Stimulated activated CD8-positive, alpha-beta memory T cell treated with anti-CD3 and anti-CD28 coated beads, Interleukin-4, amount 100 ng/mL, for 1 hour (primary cell): ENCODE measurements at places on chromosomes 4 and X.

- no peak for DNase-seq
Measured at GRCh38 chrX:13855689-13856450, 39.0 kb upstream of the GPM6B start.

DNA sequence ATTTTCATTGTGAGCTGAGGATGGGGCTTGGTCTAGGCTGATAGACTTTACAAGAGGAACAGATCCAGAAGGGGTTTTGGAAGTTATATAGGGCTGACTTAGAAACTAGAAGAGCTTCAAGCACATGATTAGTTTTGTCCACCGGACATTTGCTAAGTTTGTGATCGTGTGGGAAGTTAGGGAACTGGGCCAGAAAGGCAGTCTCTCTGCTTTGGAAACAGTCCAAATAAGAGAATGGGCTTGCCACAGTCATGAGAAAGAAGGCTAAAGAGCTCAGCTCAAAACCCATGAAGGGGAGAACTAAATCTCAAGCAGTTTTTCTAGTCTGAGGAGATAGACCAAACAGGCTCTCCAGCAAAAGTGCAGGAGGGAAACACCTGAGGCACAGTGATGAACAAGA lies 67.8 kb downstream of the ZNF674 start:
- no peak for DNase-seq

DNA sequence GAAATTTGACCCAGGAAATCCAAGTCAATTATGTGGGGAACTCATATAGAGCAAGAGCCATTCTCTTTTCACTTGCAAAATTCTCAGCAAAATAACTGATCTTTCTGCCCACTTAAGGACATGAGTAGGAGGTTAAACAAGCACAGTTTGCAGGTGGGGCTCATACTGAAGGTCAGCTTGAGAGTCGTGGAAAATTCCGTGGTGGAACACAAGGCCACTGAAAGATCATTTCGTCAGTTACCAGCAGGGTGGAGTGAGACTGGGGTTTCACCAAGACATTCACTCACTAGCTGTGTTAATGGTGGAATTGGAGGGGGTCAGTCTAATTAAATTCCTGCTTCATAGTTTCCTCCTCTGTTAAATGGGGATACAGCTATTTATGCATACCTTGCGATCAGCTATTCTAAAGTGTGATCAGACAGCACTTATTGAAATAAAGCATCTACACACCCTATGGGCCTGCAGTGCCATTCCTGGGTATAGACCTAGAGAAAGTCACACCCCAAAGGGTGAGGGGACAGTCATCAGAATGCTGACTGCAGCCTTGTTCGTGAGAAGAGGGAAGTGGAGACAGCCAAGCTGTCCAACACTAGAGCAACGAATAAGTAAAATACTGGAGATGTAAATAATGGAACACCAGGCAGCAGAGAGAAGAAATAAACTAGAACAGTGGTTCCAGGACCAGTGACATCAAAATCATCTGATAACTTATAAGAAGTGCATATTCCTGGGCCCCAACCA lies 42.7 kb upstream of the CLNK start:
- DNase-seq = no peak

GRCh38 chr4:47485047-47485692 lies at the start of gene ATP10D:
Gene ATP10D (plus strand): TSS chr4:47485275. CDS start chr4:47512541, 27,266 bp downstream.
- DNase-seq = peak; percentile 43

DNA sequence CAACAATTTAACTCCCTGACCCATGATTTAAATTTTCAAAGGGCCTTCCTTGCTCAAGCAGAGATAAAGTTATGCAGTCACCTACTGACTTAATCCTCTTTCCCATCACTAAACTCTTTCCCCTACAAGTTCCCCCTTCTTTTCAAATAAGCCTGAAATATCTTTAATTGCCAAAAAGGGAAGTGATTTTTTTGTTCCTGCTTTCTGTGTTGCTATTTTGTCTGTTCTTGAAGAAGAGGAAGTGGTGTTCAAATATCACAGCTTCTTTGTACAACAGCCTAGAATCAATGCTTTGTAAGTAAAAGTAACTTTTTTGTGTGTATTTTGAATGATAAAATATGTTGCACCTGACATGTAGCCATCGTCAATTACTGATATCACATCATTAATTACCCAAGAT lies 595.9 kb downstream of the CENPC start:
- no peak for DNase-seq

GRCh38 chrX:40863671-40864070 lies 128.3 kb upstream of the MED14 start:
- DNase-seq = no peak

DNA sequence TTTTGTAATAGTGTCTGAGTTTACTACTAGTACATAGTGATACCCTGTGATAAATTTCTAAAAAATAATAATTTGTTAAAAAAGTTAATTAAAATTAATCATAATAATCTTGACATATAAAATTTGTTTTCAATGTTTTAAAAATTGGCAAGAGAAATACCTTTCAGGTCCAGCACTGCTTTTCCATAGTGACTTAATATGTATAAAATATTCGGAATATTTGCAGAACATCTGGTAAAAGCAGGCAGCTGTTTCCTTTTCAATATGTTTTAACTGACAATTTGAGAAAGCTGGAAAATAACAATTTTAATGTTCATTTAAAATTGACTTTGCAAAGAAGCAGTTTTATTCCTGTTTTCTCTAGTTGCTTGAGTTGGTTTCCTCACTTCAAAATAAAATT lies 17.6 kb upstream of the GK2 start:
- DNase-seq = no peak

GRCh38 chr4:3358656-3359055 lies 65.8 kb downstream of the RGS12 start:
- DNase-seq = no peak

DNA sequence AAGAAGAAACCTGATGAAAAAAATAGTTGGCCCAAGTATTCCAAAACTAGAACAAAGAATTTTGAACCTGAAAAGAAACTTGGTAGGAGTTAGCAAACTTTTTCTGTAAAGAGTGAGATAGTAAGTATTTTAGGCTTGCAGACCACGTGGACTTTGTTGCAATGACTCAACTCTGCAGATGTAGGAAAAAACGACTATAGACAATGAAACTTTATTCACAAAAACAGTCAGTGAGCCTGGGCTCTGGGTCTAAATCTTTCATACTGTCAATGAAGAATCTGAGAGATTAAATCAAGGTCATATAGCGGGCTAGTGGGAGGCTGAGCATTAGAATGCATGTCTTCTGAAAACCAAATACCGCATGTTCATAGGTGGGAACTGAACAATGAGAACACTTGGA lies 23.0 kb downstream of the SH3D19 start:
- DNase-seq = no peak

- DNase-seq = no peak
Measured at GRCh38 chr4:83855044-83855443, 319.1 kb downstream of the GPAT3 start.
